ENCODE measurements at places on chromosomes 6 and 20. TPM values are rescaled to one million over a fixed set of nuclear protein-coding genes. Genes with fewer than 3 reads are reported as not detected.

The MATN4 gene
- total RNA-seq = not detected

The ACTL10 gene
- total RNA-seq = 2.7 TPM

The HRH3 gene
- not detected for total RNA-seq

The RNF217 gene
- 23.8 TPM for total RNA-seq

The OPRM1 gene
- total RNA-seq = not detected

The HLA-DQA2 gene
- not detected for total RNA-seq

The ANGPT4 gene
- not detected for total RNA-seq

The OPRL1 gene
- total RNA-seq = 3.0 TPM

The TRPC4AP gene
- 95.9 TPM for total RNA-seq

The KCNQ2 gene
- total RNA-seq = not detected

The RNF144B gene
- total RNA-seq = 0.74 TPM

The GHRH gene
- total RNA-seq = not detected

The PNISR gene
- total RNA-seq = 70.1 TPM

The GRM4 gene
- 0.30 TPM for total RNA-seq

The PCK1 gene
- total RNA-seq = not detected

The ULBP2 gene
- total RNA-seq = 13.7 TPM

The TMEM244 gene
- not detected for total RNA-seq

The FAM209A gene
- not detected for total RNA-seq

All from smooth muscle cell of the umbilical artery (primary cell).